HL-60 (cell line): ENCODE measurements at places on chromosomes 6 and 20.
A peak's percentile ranks its signal among the peaks of the same experiment; 100 is the strongest.

DNA sequence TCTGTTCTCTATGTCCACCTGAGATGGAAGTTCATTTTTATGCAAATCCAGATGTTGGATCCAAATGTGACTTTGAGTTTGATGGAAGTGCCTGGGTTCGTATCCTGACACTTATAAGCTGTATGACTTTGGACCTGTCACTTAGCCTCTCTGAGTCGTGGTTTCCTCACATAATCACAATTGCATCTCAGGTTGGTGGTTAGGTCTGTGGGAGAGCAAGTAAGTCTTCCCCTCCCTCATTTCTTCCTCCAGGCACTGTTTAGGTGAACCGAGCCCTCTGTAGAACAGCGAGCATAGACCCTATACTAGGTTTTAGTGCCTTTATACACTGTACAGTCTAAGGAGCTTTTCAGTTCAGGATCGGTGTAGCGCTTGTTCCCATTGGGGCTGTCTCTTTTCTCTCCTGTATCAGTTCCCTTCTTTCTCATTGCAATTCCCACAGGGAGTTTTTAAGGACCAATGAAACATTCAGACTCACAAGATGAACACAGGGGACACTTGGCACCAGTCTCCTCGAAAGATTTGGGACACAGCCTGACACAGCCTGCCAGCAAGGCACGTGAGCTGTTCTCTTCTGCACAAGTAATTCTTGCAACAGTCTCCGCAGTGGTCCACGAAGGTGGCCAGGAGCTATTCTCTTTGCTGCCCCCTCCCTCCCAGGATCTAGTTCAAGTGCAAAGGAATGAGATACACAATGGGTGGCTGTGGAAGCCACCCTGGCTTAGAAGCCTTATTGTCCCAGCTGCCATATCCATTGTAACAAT lies 11.8 kb downstream of the TOX2 start:
- DNase-seq = no peak

DNA sequence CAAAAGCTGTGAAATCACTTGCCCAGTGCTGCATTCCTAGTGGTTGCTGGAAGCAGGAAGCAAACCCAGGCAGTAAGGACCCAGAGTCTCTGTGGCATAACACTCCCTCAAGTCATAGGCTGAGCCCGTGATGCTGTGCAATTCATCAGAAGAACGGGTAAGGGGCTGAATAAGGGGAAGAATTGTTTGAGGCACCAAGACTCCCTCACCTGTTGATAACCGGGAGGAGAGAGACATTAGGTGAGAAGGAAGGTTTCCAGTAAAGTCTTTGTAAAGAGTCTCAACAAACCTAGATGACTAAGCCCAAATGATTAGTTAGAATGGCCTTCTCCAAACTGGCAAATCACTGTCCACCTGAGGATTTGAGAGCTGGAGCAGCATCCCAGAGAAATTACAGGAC lies 18.3 kb downstream of the ENPP3 start:
- DNase-seq = no peak

GRCh38 chr20:20795721-20796120 lies 83.3 kb upstream of the RALGAPA2 start:
- DNase-seq = no peak

DNA sequence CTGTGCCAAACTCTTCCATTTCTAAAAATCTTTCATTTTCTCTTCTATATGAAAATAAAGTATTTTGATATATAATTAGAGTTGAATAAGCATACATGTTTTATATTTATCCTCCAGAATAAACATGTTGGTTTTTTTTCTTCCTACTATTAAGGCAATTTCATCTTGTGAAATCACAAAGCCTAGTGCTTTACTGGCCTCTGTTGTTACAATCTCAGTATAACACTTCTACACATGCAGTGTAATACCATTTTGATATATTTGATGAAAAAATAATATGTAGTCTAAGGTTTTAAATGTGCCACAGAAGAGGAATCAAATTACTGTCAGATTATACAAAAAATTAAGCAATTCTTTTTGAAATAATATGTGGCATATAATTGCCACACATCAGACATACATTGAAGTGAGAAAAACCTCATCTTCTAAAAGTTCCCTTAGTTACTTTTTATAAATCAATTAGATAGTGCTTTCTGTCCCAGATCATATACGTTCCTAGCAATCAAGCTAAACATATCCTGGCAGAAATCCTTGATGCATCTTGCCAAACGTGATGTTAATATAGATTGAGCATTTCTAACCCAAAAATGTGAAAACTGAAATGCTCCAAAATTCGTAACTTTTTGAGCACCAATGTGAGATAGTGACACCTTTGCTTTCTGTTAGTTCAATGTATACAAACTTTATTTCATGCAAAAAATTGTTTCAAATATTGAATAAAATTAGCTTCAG lies 225.1 kb upstream of the MANEA start:
- DNase-seq = no peak

GRCh38 chr20:23509247-23509913 lies 18.5 kb downstream of the CST8 start:
- no peak for DNase-seq

DNA sequence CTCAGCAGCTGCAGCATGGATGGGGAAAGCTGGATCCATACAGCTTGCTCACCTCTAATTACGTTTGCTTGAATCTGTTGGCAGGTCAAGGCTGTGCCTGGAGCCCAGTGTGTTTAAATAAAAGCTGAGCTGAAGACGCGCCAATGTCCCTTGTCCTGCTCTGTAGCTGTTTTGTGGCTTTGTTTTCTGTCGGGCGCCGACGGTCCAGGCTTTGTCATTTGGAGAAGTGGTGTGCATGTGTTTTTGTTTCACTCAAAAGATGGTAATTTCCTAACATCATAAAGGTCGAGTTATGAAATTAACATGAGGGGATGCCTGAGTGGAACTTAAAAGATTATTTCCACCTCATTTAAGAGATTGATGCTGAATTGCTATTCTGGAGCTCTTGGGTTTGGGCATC lies 107.6 kb downstream of the SLC24A3 start:
- DNase-seq = no peak

- no peak for DNase-seq
Observed at GRCh38 chr6:116666869-116667268, 1.7 kb downstream of the ZUP1 start.

DNA sequence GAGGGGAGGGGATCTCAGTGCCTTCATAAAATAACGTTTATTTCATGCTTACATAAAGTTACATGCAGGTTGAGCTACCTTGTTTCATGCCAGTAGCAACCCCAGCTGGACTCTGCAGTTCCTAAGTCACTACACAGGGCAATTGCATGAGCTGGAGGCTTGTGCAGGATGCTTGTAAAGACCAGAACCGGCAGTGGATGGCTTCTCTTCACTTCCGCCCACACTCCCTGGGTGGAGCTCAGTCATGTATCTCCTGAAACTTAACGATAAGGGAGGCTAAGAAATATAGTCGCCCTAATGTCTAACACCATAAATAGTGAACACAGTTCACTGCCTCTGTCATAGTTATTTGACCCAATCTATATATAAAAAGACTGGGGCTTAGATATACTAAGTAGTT lies 99.4 kb upstream of the RAB32 start:
- no peak for DNase-seq

- DNase-seq = no peak
Observed at GRCh38 chr6:167965592-167966539, 31.6 kb upstream of the KIF25 start.

DNA sequence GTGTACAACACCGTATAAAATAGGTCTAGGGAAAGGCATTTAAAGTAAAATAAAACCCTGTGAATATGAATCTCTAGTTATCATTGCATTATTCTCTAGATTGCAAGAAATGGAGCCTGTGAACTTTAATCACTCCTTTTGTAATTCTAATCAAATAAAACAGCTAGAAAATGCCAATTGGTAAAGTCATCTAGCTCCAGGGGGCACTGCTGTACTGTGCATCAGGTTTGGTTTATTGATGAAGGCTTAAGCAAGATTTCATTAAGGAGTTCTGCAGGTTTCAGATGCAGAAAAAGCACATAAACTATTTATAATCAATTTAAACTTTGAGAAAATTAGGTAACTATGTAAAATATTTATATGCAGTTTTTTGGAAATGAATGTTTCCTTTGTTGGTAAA lies 645.0 kb downstream of the PHF3 start:
- DNase-seq = no peak

DNA sequence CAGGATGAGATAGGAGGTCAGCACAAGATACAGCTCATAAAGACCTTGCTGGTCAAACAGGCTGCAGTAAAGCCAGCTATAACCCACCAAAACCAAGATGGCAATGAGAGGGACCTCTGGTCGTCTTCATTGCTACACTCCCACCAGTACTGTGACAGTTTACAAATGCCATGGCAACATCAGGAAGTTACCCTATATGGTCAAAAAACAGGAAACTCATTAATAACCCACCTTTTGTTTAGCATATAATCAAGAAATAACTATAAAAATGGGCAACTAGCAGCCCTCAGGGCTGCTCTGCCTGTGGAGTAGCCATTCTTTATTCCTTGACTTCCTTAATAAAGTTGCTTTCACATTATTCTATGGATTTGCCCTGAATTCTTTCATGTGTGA lies 30.9 kb downstream of the SLC22A2 start:
- DNase-seq = no peak

DNA sequence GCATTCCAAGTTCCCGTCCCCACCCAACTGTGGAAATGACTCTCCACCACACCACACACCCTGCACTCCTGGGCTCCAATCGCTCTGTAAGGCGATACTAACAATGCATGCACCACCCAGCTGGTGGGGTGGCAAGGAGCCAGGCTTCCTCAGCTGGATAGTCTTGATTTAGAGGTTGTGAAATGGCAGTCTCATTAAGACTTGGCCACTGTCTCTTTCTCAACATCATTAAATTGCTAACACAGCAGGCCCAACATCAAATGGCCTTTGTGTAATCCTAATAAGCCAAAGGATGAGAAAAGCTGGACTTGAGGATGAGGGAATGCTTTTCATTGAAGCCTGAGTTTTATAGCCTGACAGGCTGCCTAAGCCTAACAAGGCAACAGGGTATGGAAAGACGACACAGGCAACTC lies 223.7 kb downstream of the GMDS start:
- DNase-seq = peak; percentile 6

DNA sequence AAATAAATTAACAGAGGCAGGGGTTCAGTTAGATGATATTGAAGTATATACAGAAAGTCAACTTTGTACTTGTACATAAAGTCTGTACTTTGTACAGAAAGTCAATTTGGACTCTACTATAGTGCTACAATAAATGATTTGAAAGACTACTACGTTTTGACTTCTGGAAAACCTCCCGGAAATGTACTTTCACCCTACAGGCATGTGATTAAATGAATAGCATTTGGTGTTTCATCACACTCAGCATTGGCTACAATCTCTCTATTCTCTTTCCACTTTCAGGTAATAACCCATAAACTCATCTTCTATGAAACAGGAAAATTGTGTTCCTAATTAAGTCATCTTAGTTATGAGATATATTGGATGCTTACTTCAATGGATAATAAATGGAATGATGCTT lies 25.6 kb upstream of the MC3R start:
- DNase-seq = no peak

- no peak for DNase-seq
Observed at GRCh38 chr20:36105711-36106226, 48.8 kb upstream of the EPB41L1 start.

DNA sequence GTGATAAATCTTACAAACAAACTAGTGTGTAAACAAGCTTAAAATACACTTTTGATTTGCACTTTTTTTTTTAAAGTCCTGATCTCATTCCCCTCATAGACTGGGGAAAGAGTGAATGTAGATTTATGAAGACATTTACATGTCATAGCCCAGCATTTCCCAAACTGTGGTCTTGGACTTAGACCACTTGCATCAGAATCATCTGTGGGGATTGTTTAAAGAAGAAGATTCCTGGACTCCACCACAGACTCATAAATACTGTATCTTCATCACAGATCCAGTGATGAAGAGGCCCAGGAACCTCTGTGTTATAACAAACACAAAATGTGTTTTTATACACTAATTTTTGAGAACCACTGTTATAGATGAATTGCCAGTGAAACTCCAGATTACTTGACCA lies 99.5 kb downstream of the KCNQ5 start:
- DNase-seq = no peak

DNA sequence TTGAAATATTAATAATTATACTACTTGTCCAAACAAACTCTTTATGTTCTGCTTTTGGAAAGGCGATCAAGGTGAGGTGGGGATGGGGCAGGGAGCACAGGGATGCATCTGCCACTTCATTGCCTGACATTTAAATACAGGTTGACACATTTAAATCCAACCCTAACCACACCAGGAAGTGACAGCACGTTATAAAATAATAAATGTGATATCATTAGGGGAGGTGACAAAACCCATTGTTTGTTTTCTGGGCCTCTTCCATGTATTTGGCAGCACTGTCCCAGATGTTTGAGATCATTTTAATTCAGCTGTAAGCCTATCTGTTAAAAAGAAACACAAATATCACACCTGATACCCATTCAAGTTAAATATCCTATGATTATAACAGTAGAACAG lies 342.4 kb upstream of the ARID1B start:
- DNase-seq = no peak

- DNase-seq = no peak
Observed at GRCh38 chr6:43734294-43734665, 35.7 kb upstream of the VEGFA start.

- DNase-seq = no peak
Observed at GRCh38 chr6:167668019-167668753, 158.5 kb upstream of the AFDN start.

GRCh38 chr6:66731310-66731709 lies 1024.3 kb upstream of the EYS start:
- DNase-seq = no peak

GRCh38 chr20:45300961-45301360 lies 5.7 kb upstream of the RBPJL start:
- DNase-seq = peak; percentile 44

DNA sequence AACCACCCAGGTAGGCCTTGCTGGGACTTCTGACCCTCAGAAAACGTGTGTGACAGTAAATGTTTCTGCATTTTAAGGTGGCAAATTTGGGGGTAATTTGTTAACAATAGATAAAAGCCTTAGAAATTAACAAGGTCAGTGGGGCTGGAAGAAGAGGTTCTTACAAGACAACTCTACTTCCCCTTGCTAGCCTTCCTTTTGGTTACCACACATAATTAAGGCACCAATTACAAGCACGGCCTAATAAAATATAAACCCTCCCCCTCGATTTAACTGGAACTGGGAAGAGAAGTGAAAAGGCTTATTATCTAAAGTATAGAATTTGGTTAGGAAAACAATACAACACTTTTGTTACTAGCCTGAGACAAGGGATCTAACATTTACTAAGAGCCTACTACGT lies 38.8 kb downstream of the ELOVL5 start:
- DNase-seq = peak; percentile 22

DNA sequence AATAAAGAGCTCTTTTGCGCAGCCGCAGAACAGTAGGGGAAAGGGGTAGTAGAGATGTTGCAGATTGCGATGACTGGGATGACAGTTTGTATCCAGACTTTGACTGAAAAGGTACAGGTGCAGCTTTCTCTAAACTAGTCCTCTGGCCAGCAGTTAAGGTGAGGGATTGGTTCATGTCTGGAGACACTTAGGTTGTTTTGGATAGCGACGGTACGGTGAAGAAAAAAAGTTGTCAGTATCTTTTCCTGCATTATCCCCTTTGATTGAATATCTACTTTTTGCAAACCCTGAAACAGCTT lies 537 bp downstream of the PRR3 start:
- DNase-seq = no peak
